ENCODE measurements at places on chromosomes 11 and 22.

DNA sequence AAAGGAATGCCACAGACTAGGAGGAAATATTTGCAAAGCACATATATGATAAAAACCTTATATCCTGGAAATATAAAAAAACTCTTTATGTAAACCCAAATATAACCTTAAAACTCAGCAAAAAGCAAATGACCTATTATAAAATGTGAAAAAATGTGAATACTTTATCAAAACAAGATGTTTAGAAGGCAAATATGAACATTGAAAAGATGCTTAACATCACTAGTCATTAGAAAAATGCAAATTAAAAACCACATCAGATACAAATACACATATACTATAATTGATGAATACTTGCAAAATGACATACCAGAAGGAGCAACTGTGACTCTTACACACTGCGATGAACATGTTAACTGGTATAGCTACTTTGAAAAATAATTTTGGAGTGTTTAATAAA lies 511.2 kb upstream of the LRRC4C start:
- no peak for DNase-seq

GRCh38 chr11:26749927-26750326 lies 28.1 kb upstream of the SLC5A12 start:
- no peak for DNase-seq

DNA sequence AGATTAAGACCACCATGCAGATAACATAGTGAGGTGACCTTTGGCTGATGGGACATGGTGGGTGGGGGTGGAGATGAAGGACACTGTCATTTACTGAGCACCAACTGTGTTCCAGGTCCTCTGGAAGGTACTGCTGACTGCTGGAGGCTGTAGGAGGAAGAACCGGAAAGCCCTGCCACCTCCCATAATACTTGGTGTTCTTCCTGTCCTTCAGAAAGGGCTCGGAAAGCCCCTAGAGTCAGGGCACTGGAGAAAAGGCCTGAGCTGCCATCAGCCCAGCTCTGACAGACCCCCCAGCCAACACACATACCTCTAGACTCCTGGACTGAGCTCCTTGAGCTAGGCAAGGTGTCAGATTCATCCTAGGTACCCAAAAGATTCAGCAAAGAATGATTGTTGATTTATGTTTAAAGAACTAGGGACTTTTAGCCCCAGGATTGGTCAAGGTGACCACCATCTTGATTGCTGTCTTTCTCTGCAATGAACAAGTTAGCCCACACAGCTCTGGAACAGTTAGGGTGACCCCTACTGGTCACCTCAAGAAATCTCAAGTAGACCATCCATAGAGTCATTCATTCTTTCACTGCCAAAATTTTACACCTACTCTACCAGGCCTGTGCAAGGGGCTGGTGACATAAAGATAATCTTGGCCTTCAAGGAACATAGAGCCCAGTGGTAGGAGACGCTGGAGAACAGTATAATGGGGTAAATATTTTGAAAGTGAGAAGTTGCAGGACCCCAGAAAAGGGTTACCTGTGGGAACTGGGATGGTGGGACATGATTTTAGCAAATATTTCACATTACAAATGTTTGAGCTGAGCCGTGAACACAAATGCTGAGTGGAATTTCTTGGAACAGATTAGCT lies 39.4 kb downstream of the IRAG1 start:
- DNase-seq = peak; percentile 45

- DNase-seq = no peak
Measured at GRCh38 chr11:45993531-45994001, 71.1 kb downstream of the LARGE2 start.

DNA sequence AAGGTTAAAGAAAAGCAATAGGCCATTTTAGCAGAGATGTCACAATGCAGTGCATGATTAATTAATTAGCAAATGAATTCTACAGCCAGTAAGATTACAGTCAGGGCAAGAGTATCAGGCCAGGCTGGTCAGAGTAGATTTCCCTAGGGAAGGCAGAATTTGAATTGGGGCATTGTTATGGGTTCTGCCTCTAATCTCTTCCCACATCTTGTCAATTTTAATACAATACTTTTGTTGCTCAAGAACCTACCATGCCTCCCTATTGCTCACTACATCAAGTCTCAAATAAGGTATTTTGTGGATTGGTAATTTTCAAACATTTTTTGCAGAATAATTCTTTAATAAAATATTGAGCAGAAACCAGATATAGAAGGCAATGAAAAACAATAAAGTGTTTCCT lies 103.7 kb downstream of the CCDC81 start:
- no peak for DNase-seq

DNA sequence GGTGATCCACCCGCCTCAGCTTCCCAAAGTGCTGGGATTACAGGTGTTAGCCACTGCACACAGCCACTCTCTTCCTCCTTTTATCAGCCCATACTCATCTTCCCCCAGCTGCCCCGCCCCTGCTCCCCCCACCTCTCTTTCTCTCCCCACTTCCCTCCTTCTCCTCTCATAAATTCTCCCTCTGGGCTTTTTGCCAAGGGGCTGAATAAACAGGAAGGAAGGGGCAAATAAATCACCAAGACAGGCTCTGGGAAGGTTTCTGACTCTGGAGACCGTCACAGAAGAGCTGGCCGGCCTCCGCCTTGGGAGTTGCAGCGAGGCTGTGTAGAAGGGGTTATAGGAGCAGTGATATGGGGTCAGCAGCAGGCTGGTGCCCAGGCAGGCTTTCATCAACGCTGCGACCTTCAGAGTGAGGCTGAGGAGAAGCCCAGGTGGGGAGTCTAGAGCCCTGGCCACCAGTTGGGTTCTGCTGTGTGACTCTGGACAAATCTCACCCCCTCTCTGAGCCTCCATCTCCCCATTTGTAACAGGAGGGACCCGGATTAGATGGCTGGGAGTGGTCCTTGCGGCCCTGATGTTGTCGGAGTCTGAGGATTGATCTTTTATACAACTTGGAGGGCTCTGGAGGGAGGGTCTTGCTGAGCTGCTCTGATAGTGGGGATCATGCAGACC lies 62.6 kb upstream of the RASD2 start:
- DNase-seq = no peak
